Myocyte (in vitro differentiated cells): ENCODE measurements at places on chromosomes 3 and 15. TPM values are rescaled to one million over a fixed set of nuclear protein-coding genes. Genes with fewer than 3 reads are reported as not detected.

BDH1 gene
- 0.26 and 0.67 TPM in 2 replicates for total RNA-seq

- DNase-seq, result no peak
These were observed 7.1 kb downstream of the FSTL1 start for GRCh38 chr3:120443626-120444123.

- no peak for DNase-seq
These were observed 188.8 kb downstream of the FEZF2 start for GRCh38 chr3:62184559-62184958.

CCR8 gene
- total RNA-seq, result not detected in 2 replicates

NLGN1 gene
- total RNA-seq, result 0.62 TPM in 1 of 2 replicates, not detected in the other
